ENCODE measurements at places on chromosomes 5 and 9.

- DNase-seq, result no peak
These were observed 27.8 kb upstream of the PRDM12 start for GRCh38 chr9:130636648-130637020.

GRCh38 chr9:22119522-22120158 is 110.5 kb upstream of the CDKN2B start:
- no peak for DNase-seq

- no peak for DNase-seq
These were observed 92.4 kb upstream of the NR3C1 start for GRCh38 chr5:143495821-143496275.

- DNase-seq, result no peak
These were observed 190.7 kb upstream of the TAS2R1 start for GRCh38 chr5:9820691-9821449.

- DNase-seq, result no peak
These were observed 1023.1 kb upstream of the DMAC1 start for GRCh38 chr9:8822667-8823025.

GRCh38 chr9:91502913-91503672 is 79.5 kb upstream of the NFIL3 start:
- no peak for DNase-seq

GRCh38 chr9:111102793-111103464 is 64.7 kb upstream of the LPAR1 start:
- DNase-seq, result no peak

- DNase-seq, result no peak
These were observed 21.7 kb downstream of the FER start for GRCh38 chr5:108769352-108769751.
